CD8-positive, alpha-beta T cell (primary cell): ENCODE measurements at places on chromosomes 1 and 21.
A peak's percentile ranks its signal among the peaks of the same experiment; 100 is the strongest.

- DNase-seq: no peak
These were observed 4.8 kb upstream of the SFN start for GRCh38 chr1:26858160-26858559.

- no peak for DNase-seq
These were observed 19.1 kb upstream of the IKBKE start for GRCh38 chr1:206451134-206451686.

DNA sequence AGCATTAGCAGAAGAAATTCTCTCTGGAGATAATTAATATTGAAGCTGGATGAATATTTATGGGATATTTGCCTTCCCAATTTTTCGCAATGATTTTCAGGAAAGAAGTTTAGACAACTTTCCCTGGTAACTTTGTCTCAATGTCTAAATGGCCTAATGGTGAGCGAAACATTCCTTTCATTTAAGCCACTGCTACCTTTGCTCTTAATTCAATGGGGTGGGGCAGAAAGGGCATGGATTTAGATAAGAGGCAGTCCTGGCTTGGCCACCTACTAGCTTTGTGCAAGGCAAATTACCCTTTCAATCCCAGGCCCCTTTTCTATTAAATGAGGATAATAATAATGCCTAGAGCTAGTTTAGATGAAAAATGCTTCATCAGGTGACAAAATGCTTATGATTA, 27.1 kb upstream of the LYST start:
- no peak for DNase-seq

DNA sequence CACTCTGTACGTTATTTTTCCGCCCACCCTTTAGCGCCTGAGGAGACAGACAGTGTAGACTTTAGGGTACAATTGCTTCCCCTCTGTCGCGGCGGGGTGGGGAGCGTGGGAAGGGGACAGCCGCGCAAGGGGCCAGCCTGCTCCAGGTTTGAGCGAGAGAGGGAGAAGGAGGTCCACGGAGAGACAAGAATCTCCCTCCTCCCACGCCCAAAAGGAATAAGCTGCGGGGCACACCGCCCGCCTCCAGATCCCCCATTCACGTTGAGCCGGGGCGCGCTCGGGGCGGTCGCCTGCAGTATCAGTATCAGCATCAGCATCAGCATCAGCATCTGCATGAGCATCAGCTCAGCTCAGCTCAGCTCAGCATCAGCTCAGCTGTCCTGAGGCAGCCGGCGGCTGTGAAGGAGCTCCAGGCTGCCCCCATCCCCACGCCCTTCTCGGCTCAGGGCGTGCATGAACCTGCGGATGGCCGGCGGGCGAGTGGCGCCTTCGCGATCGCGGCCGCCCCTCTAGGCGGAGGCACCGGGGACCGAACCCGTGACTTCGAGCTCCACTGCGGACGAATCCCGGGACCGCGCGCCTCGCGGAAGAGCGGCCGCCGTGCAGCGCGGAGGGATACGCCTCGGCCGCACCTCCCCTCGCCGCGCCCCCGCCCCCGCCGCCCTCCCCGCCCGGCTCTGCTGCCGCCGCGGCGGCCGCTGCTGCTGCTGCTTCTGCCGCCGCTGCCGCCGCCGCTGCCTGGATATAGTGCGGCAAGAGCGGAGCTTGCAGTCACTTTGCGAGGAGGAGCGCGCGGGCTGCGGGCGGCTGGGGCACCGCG, at the start of gene NCAM2:
Gene NCAM2, plus strand, starts transcription at position 774 of the 820 bp plus-strand sequence.
- DNase-seq: peak; percentile 17

DNA sequence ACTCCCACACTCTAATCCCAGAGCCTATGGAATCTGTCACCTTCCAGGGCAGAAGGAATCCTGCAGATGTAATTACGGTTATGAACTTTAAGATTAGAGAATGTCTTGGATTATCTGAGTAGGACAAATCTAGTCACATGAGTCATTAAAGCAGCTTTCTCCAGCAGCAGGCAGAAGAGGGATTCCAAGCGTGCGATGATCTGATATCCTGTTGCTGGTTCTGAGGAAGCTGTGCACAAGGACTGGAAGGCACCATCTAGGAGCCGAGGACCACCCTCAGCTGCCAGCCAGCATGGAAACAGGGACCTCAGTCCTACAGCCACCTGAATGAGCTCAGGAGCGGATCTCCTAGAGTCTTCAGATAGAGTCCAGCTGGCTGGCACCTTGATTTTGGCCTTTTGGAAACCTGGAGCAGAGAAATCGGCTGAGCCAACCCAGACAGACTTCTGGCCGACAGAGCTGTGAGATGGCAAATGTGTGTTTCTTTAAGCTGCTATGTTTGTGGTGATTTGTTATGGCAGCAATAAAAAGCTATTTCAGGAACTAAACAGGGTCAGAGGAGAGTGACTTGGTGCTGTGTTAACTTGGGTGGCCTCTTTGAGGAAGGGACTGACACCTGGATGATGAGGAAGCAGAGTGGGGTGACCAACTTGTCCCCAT, 34.5 kb downstream of the LRRN2 start:
- DNase-seq: no peak

DNA sequence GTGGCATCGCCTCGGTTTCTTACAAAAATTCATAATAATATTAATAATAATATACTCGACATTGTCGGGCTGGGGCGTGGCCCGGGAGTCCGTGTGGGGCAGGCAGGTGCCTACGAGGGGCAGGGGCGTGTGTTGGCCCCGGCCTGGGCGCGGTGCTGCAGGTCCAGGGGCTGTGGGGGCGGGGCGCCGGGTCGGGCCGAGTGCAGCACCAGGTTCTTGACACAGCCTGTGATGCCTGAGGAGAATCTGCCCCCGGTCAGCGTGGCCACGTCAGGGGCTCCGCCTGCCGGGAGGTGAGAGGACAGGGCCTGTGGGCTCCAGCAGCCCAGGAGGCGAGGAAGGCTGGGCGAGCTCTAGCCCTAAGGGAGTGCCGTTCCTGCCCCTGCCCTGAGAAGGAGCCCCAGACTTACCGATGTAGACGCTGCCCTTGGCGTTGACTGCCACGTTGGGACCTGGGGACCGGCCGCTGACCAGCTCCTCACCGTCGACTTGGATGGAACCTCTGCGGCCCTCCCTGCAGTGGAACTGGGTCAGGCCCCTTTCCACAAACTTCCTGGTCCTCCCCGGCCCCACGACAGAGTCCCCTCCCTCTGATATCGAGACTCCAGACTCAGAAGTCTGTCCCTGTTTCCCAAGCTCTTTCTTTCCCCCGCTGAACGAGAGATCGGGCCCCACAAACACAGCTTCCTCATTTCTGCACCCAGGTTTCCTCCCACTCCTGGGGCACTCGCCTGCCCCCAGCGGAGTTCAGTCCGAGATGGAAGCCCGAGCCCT, 11.3 kb downstream of the LDLRAD2 start:
- DNase-seq: no peak

GRCh38 chr1:218371927-218372672, 27.0 kb downstream of the TGFB2 start:
- DNase-seq: no peak

DNA sequence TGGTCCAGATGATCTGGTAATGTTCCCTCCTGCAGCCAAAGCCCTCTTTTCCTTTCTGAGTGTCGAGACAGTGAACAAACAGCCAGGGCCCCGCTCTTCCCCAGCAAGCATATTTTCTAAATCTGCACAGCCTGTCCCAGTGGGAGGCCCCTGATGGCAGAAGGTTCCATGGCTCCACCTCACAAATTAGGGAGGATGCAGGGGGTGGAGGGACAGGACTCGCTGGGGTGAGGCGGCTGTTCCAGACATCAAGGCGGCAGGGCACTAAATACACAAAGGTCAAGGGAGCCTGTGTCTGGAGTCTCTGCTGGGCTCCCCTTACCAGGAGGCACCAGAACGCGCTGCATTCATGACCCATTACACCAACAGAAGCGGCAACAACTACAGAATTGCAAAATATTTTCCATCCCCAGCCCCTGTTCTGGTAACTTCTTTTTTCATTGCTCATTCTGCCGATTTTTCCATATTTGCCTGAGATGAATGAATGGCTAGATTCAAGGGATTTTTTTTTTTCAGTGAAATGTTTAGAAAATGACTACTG, 27.0 kb upstream of the PRELP start:
- no peak for DNase-seq

GRCh38 chr1:16017461-16018303, at the start of gene HSPB7:
Gene HSPB7, minus strand, starts transcription at chr1:16018043. Its CDS starts 80 bp downstream, at chr1:16017963.
- DNase-seq: no peak

GRCh38 chr1:185479796-185480195, 162.8 kb upstream of the IVNS1ABP start:
- DNase-seq: no peak

- peak; percentile 79 for DNase-seq
These were observed 2.4 kb upstream of the MMP23B start for GRCh38 chr1:1629430-1630190.

GRCh38 chr1:119816407-119816806, 5.1 kb upstream of the REG4 start:
- DNase-seq: no peak

DNA sequence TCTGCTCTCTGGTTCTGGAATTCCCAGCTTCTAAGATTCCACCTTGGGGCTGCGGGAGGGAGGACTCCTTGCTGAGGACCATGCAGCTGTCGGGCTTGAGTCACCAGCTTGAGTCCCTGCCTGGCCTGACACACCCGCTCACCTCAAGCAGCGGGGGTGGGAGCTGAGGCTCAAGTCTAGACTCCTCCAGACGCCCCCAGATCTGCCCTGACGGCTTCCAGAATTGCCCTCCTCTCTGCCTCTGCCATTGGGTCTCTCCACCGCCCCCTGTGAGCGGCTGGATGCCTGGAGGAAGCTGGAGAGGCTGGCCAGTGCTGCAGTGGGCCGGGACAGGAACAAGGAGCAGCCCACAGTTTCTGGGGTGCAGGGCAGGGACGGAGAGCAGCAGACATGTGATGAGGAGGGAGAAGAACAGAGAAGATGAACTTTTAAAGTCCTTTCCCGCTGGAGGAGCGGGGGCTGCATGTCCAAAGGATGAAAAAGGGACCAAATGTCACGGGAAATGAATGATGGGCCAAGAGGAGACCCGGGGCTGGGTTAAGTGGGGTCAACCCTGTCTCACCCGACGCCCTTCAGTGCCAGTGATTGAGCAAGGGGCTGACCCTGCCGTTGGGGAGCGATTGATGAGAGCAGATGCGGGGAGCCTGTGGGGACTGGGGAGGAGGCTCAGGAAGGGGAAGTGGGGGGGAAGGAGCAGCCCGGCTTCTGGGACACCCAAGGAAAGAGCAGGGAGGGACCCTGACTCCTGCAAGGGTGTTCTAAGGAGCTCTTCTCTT, 13.5 kb downstream of the CRABP2 start:
- no peak for DNase-seq

- DNase-seq: no peak
These were observed 25.4 kb downstream of the RGS4 start for GRCh38 chr1:163094589-163094988.

- no peak for DNase-seq
These were observed 143.1 kb downstream of the PLPP3 start for GRCh38 chr1:56436296-56436695.

DNA sequence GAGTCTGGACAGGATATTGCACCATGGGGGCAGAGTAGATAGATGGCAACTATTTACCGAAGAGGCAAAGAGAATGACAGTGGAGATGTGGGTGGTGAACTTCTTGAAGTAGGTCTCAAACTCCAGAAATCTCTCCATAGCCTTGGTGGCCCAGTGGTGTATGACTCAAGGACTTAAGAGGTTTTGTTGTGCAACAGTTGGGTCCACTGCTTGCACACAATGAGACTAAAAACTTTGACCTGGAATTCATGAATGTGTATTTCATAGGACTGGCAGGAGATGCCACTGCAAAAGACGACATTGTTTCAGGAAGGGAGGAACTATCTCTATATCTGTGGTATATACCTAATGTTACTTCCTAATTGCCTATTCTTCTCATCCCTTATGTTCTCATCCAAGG, 75.9 kb downstream of the ZSCAN20 start:
- DNase-seq: no peak

GRCh38 chr21:26365849-26366248, 195.3 kb upstream of the APP start:
- DNase-seq: no peak

GRCh38 chr1:76868154-76868882, 1.0 kb downstream of the ST6GALNAC5 start:
- DNase-seq: no peak

- DNase-seq: no peak
These were observed 48.0 kb downstream of the PDE4B start for GRCh38 chr1:65840683-65841082.

- DNase-seq: no peak
These were observed 155.7 kb upstream of the CAMK1G start for GRCh38 chr1:209427811-209428210.

DNA sequence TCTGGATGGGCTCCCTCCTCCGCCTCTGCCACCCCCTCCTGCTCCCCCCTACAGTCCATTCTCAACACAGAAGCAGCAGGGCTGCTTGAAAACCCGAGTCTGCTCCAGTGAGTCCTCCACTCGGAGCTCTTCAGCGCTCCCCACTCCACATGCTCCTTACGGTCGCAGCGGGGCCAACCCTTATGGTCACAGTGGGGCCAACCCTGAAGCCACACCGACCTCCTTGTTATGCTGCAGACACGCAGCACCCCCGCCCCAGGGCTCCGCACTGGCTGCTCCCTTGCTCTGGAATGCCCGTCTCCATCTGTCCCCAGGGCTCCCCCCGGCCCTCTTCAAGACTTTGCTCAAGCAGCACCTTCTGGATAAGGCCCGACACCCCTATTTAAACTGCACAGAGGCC, 22.6 kb downstream of the GPR157 start:
- no peak for DNase-seq

DNA sequence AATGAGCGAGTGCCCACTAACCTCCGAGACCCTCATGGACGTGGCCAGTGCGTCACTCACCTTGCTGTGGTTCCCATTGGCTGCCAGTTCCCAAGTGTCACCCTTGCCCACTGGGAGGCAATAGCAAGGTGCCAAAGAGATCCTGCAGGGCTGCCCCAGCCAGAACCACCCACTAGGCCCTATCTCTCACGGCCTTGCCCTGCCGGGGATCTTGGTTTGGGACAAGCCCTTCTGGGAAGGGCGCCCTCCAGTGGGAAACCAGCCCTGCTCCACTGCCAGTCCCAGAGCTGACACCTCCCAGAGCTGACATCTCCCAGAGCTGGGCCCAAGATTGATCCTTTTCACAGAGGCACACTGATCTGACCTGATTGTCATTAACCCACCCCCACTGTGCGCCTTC, 2.1 kb upstream of the SELENON start:
- no peak for DNase-seq

DNA sequence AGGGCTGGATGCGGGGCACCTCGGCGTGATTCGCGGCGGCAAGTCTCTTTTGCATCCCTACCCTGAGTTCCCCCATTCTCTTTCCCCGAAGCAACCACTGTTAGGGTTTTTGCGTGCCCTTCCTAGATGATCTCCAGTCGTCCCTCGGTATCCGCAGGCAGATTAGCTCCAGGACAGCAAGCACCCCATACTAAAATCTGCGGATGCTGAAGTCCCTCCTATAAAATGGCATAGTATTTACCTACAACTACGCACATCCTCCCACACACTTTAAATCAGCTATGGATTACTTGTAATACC, 22.8 kb upstream of the CFAP126 start:
- DNase-seq: no peak

- DNase-seq: no peak
These were observed 48.5 kb downstream of the BACE2 start for GRCh38 chr21:41216486-41216885.

DNA sequence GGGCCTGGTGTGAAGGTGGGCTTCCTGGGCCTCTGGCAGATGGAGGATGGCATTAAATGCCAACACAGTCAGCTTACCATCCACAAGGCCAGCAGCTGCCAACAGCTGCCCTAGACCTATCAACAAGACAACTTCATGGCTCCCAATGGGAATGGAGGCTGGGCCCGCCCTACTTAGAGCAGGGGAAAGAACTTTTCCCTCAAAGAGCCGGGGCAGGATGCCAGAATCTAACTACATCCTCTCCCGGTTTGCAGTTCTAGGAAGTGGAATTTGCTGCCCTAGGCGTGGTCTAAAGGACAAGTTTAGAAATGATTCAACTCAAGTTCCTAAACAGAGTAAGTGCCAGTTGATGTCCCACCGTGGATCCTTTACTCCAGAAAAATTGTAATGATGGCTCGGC, 13.1 kb downstream of the ICMT start:
- DNase-seq: no peak
